ENCODE measurements at places on chromosomes 2 and 18.

GRCh38 chr2:190978389-190979053 lies 35.5 kb downstream of the STAT1 start:
- no peak for DNase-seq

DNA sequence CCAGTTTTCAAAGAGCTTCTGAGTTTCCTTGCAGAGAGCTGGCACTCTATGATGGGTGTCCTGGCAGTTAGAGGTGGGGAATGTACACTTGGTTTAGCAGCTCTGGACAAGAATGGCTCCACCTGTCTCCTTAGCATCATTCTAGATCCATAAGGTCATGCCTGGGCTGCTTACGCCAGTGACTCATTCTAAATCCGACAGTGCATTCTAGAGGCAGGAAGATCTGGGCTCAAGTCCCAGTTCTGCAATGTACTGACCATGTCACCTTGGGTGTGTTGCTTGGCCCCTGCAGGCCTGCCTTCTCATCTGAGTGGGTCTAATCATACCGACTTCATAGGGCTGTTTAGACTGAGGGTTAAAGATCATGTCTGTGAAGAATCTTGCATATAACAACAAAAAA lies 46.5 kb downstream of the PTGR3 start:
- no peak for DNase-seq

DNA sequence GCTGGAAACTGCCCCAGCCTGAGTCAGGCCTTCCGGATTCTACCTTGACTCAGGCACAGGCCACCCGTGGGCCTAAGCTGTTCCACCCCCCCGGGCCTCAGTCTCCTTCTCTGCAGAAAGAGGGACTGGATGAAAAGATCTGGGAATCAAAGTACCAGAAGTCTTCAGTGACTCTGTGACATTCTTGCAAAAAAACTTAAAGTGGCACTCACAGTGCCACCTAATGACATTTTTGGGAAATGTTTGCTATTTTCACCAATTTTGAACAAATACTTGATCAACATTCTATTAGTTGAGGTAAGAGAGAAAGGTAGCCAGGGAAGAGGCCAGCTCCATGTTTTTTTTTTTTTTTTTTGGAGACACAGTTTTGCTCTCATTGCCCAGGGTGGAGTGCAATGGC lies 48.3 kb upstream of the ACAA2 start:
- no peak for DNase-seq

GRCh38 chr2:45131587-45131986 lies 122.3 kb upstream of the SIX2 start:
- DNase-seq: no peak

GRCh38 chr2:133266926-133267590 lies 301.2 kb downstream of the NCKAP5 start:
- DNase-seq: no peak

DNA sequence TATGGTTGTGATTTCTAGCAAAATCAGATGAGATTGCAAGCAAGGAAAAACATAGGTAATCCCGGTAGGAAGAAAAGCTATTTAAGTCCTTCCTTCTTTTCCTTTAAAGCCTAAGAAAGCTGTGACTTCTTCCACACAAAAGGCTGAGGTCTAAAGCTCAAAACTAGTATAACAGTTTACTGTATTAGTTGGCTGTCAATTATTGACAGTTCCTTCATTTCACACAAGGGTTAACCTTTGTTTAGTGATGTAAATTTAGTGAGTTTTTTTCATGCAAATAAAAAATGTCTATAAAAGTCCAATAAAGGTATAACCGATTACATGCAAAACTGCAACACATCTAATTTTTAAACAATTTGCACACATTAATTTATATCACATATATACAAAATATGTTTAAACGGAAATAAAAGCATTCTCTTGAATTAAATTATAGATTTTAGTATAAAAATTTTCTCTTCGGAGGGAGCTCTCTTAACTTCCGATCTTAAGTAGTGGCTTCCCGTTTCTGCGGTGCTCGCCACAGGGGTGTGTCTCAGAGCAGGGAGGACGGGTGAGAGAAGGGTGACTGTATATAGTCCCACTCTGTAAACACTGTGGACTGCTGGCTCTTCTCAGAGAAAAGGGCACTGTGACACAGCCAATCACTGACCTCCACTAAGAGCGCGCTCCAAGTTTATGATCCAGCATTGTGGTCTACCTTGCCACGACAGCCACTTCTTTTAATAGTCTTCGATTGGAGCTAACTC lies 33.4 kb downstream of the TTR start:
- DNase-seq: no peak

DNA sequence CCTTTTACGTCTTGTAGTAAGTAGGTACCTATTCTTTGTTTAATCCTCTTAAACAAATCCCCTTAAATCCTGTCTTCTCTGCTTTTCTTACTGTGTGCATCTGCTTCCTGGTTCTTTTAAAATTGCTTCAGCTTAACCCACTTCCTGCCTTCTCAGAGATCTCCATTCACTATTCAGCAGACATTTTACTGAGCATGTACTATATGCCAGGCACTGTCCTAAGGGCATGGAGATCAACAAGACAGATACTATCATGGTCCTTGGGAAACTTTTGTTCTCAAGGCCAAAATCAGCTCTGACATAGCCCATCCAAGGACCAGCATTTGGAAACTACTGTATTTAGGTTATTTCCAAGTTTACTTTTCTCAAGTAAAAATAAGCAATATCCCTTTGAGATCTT lies 227.5 kb downstream of the TPGS2 start:
- no peak for DNase-seq

DNA sequence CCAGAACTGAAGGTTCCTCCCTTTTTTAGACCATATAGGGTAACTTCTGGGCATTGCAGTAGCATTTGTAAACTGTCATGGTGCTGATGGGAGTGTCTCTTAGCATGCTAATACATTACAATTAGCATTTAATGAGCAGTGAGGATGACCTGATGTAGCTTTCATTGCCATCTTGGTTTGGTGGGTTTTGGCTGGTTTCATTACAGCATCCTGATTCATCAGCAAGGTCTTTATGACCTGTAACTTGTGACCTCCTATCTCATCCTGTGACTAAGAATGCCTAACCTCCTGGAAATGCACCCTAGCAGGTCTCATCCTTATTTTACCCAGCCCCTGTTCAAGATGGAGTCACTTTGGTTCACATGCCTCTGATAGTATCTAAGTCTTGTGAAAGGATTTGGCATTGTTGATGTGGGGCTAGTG lies 159.0 kb downstream of the TMX3 start:
- no peak for DNase-seq

GRCh38 chr2:188367164-188367563 lies 75.5 kb downstream of the GULP1 start:
- no peak for DNase-seq

- no peak for DNase-seq
These were observed 2.6 kb downstream of the RBMS1 start for GRCh38 chr2:160490733-160491685.

DNA sequence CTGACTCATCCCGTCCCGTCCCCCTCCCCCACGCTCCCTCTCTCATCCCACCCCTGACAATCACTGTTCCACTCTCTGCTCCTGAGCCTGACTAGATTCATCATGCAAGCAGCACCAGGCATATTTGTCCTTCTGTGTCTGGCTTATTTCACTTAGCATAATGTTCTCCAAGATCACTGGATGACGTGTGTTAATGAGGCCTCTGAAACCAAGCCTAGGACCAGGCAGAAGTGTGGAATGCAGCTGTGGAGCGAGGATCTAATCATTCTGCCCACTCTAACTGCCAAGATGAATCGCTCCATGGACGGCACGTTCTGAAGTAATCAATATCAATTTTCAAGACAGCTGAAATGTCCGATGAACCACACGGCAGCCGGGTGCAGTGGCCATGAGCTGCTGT lies 122.4 kb upstream of the ZNF236 start:
- DNase-seq: peak; percentile 47

All from AG20443 (cell line).